AG09309 (cell line): ENCODE measurements at places on chromosomes 3 and 15.

GRCh38 chr15:63857461-63857856 lies 23.7 kb upstream of the HERC1 start:
- no peak for DNase-seq

GRCh38 chr3:148379763-148380382 lies 317.8 kb upstream of the AGTR1 start:
- peak; percentile 42 for DNase-seq

DNA sequence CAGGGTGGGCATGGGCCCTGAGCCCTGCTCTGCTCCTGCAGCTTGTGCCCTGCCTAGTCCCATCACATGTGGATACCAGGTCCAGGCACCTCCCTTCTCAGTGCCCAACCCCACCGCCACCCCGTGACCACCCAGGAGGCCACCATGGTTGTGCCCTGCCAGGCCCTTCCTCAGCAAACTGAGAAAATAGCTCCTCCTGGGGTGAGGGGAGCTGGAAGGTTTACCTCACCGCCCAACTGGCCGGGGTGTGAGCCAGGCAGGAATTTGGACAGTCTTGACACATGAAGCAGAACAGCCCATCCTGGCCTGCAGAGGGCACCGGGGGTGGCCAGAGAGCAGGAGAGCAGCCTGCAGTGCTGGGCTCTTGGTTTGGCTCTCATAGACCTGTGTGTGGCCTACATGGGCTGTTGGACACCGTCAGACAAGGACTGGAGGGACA lies 11.4 kb upstream of the C3orf22 start:
- no peak for DNase-seq

GRCh38 chr15:52340093-52340492 lies 44.5 kb upstream of the MYO5C start:
- DNase-seq = no peak

DNA sequence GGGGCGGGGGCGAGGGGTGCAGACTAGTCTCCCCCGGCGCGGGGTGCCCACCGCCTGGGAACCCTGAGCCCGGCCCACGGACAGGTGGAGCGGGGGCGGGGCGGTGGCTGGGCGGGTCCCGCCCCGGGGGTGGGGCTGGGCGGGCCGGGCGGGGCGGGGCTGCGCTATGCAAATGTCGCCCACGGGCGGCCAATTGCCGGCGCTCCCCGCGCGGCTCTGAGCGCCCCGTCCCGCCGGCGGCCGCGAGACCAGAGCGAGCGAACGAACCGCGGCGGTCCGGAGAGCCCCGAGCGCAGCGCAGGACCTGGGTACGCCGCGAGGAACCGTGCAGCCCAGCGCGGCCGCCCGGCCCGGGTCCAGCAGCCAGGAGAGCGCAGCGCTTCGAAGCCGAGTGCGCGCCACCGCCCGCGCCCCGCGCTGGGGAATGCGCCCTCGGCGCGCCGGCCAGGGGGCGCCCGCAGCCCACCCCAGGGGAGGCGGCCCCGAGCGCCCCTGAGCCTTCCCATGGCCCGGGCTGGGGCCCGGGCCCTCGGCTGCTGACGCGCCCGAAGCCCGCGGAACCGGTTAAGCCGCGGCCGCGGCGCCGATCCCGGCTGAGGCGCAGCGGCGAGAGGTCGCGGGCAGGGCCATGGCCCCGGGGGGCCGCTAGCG lies at the start of gene SEMA3F:
Gene SEMA3F (plus strand): TSS at position 485 of the 651 bp plus-strand sequence. CDS start 4,299 bp downstream, outside the sequence.
- no peak for DNase-seq

DNA sequence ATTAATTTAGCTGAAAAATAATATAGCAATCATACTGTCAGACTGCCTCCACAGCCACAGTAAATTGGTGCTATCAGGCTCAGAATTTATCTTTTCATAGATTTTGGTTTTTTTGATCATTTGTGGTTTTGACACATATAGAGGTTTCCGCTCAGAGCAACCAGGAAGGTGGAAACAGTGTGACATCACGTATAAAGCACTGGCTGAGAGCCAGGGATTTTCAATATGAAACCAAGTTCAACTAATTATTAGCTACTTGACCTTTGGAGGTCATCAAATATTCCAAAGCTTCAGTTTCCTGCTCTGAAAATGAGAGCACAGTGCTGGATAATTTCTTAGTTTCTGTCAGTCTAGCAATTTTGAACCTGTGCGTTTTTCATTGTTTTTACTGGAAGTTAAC lies 433.8 kb upstream of the SUCLG2 start:
- DNase-seq = no peak

GRCh38 chr15:64373360-64373759 lies 7.9 kb downstream of the PCLAF start:
- DNase-seq = no peak
